ENCODE measurements at places on chromosomes 12 and 14.

DNA sequence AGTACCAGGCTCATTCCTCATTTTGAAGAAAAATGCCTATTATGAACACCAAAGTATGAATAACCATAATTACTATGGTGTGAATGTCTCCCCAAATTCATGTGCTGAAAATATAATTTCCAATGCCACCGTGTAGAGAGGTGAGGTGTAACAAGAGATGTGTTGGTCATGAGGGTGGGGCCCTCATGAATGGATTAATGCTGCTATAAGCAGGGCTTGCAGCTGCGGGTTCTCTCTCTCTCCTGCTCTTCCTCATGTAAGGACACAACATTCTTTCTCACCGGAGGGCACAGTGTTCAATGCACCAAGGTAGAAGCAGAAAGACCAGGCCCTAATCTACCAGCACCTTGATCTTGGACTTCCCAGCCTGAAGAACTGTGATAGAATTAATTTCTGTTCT lies 70.0 kb downstream of the TMTC1 start:
- no peak for DNase-seq

DNA sequence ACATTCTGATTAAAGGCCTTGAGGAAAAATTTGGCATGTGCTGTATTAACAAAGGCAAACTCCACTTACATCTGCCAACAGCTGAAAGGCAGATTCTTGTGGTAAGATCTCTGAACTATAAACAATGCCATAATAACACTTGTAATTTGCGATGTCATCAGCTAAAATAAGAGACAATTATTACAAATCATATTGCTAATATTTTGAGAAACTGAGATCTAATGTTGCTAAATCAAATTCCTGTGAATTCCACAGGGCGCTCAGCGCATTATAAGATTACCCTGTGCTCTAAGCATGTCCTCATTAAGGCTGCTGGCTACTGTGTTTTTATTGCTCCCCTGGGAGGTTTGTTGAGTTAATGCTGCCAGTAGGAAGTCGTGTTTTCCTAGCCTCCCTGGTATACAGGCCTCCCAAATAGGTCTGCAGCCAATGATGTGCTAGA lies 244.8 kb downstream of the DACT1 start:
- DNase-seq = peak; percentile 63

GRCh38 chr12:113075137-113075683 lies 18.7 kb downstream of the DTX1 start:
- DNase-seq = no peak

DNA sequence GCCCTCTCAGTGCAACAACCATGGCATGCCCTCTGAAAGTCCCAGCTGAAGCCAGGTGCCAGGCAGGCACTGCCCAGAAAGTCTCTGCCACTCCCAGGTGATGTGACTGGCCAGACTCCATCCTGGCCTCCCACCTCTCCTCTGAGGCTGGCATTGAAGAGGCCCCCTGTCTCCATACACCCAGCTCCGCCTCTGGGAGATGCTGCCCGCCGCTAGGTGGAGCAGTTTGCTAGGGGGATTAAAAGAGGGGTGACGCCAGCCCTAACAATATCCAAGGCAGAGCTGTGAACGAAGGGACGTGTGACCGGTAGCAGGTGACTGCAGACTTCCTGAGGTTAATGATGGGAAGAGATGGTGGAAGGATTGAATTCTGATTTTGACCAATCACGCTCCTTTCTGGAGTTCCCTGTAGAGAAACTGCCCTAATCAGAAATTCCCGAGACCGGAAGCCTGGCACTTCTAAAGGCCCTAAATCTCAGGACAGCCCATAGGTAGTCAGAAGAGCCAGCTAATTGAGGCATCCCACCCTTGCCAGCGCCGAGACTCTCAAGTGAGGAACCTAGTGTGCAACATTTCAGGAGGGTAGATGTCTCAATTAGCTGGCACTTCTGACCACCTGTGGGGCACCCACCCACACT lies 8.3 kb upstream of the PLEK2 start:
- DNase-seq = no peak

DNA sequence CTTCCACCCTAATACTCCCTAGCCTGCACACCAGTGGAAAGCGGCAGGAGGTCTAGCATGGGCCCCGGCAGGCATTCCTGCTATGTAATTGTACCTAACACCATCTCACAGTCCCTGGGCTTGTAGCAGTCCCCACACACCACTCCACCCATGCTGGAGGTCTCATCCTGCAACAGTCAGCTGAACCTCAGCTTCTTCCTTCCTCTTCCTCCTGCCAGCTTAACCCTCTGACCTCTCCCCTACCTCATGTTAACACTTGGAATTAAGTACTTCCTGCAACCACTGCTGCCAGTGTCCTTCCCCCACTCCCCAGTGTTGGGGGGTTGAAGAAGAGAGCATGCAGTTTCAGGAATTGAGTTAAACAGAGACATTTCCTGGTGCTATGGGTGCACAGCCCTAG lies 7.6 kb downstream of the ADCY4 start:
- DNase-seq = no peak

- DNase-seq = no peak
These were observed 477 bp upstream of the DDX47 start for GRCh38 chr12:12812618-12813119.

- no peak for DNase-seq
These were observed 5.5 kb upstream of the GPR19 start for GRCh38 chr12:12701457-12701856.

- no peak for DNase-seq
These were observed 10.2 kb upstream of the PELI2 start for GRCh38 chr14:56108057-56108456.

- DNase-seq = peak; percentile 84
These were observed 64.2 kb downstream of the ERGIC2 start for GRCh38 chr12:29316752-29317151.

DNA sequence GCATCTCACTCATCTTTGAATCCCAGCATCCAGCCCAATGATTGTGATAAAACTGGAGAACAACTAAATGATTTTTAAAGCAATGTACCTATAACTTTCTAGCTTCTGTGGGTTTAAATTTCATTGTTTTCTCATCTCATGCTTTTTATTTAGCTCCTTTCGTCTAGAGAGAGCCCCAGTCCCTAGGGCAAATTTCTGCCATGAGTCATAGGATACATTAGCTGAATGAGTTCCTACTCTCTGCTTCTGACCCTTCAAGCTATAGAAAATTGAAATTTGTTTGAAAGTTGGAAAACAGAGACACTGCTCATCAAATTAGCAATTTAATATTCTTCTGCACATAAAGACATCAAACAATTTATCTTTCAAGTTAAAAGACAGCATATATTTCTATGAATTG lies 113.9 kb downstream of the KIF21A start:
- DNase-seq = peak; percentile 31

- no peak for DNase-seq
These were observed 79.7 kb downstream of the PTPRR start for GRCh38 chr12:70840656-70841350.

DNA sequence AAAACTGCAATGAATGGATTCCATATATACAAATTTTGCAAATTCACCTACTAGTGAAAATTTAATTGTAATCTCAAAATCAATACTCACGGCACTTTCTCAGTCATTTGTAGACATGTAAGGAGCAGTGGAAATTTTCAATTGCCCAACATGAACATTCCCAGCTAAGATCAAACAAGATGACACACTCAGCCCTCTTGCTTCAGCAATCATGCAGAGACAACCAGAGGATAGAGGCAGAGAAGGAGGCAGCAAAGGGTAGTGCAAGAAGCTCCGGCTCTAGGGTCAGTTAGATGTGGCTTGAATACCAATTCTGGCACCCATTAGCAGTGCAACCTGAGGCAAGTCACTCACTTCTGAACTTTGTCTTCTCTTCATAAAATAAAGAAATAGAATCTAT lies 91.5 kb upstream of the SLC35F4 start:
- DNase-seq = no peak

- no peak for DNase-seq
These were observed 36.5 kb upstream of the OVCH1 start for GRCh38 chr12:29533815-29534489.

GRCh38 chr12:71857657-71858056 lies 18.1 kb downstream of the TBC1D15 start:
- DNase-seq = no peak

DNA sequence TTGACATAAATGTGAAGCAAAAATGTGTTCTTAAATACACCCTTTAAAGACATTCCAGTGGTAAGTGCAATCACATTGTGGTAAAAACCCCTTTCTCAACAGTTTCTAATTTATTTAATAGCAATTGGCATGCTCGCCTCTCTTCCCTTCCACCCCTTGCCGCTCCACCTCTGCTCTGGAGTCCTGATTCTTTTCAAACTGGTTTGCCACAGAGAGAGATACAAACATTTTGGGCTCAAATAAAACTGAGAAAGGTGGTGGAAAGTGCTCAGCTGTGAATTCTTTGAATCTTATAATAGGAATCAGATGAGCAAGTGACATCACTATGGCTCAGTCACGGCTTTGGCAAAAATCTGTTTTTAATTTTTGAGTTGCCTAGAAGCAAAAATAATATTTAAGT lies 993.9 kb downstream of the GALC start:
- DNase-seq = no peak

DNA sequence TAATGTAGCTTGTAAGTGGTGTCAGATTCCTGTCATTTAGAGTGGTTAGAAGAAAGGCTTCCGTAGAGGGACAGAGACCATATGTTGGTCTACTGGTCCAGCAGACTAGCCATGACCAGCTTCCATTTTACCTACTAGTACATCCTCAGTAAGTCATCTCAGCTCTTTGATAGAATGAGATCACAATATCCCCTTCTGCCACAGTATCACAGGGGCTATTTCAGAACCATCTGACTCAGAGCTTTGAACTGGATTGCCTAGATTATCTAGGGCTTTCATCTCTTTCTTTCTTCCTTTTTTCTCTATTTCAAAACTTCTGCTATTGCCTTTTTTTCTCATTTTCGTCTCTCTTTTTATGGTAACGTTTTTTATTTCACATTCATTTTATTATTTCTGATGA lies 4.7 kb downstream of the ZDHHC17 start:
- DNase-seq = no peak

- DNase-seq = no peak
These were observed 163.9 kb downstream of the TBX5 start for GRCh38 chr12:114241973-114242434.

- peak; percentile 95 for DNase-seq
These were observed 249.6 kb upstream of the TBX3 start for GRCh38 chr12:114933428-114934160.

- DNase-seq = no peak
These were observed 87.1 kb downstream of the RAD52 start for GRCh38 chr12:862303-862911.

- peak; percentile 16 for DNase-seq
These were observed 1.2 kb downstream of the NOVA1 start for GRCh38 chr14:26596543-26597061.

GRCh38 chr12:5988088-5988487 lies 43.0 kb upstream of the ANO2 start:
- no peak for DNase-seq

DNA sequence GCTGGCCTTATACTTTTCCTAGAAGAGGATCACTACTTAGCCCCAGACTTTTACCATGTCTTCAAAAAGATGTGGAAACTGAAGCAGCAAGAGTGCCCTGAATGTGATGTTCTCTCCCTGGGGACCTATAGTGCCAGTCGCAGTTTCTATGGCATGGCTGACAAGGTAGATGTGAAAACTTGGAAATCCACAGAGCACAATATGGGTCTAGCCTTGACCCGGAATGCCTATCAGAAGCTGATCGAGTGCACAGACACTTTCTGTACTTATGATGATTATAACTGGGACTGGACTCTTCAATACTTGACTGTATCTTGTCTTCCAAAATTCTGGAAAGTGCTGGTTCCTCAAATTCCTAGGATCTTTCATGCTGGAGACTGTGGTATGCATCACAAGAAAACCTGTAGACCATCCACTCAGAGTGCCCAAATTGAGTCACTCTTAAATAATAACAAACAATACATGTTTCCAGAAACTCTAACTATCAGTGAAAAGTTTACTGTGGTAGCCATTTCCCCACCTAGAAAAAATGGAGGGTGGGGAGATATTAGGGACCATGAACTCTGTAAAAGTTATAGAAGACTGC lies 1.5 kb downstream of the MGAT2 start:
- DNase-seq = no peak

- DNase-seq = no peak
These were observed 45.8 kb downstream of the SLC38A1 start for GRCh38 chr12:46223047-46223446.

All from astrocyte of the spinal cord (primary cell).